ENCODE measurements at places on chromosomes 2 and 18. TPM values are rescaled to one million over a fixed set of nuclear protein-coding genes. Genes with fewer than 3 reads are reported as not detected.

TLX2 gene
- total RNA-seq, result not detected

MAP3K19 gene
- total RNA-seq, result not detected

WDFY1 gene
- total RNA-seq, result 20.7 TPM

KCNF1 gene
- 1.3 TPM for total RNA-seq

MYO5B gene
- 16.7 TPM for total RNA-seq

ABCB6 gene
- total RNA-seq, result 24.2 TPM

TPO gene
- 0.71 TPM for total RNA-seq

SPTBN1 gene
- total RNA-seq, result 283 TPM

RTP5 gene
- total RNA-seq, result not detected

GALNT14 gene
- total RNA-seq, result 1.1 TPM

RAX gene
- total RNA-seq, result 0.06 TPM

GPC1 gene
- total RNA-seq, result 75.1 TPM

POTEJ gene
- total RNA-seq, result 1.1 TPM

DYNC2LI1 gene
- 17.2 TPM for total RNA-seq

GPR45 gene
- not detected for total RNA-seq

SNTG2 gene
- 0.66 TPM for total RNA-seq

ATOH8 gene
- total RNA-seq, result 10.6 TPM

DNAH7 gene
- 0.42 TPM for total RNA-seq

HTR2B gene
- not detected for total RNA-seq

NEU2 gene
- total RNA-seq, result not detected

DQX1 gene
- total RNA-seq, result 1.1 TPM

NEUROD1 gene
- not detected for total RNA-seq

GTF2A1L gene
- 1.9 TPM for total RNA-seq

ASNSD1 gene
- total RNA-seq, result 25.2 TPM

TUBB8B gene
- total RNA-seq, result not detected

HOXD12 gene
- total RNA-seq, result not detected

COL3A1 gene
- 216 TPM for total RNA-seq

PIAS2 gene
- 37.8 TPM for total RNA-seq
